Myocyte (in vitro differentiated cells): ENCODE measurements at places on chromosomes 6 and 20. TPM values are rescaled to one million over a fixed set of nuclear protein-coding genes. Genes with fewer than 3 reads are reported as not detected.
A peak's percentile ranks its signal among the peaks of the same experiment; 100 is the strongest.

GRCh38 chr6:82088978-82089771 lies 158.4 kb downstream of the IBTK start:
- DNase-seq: peak; percentile 16

- DNase-seq: peak; percentile 22
Observed at GRCh38 chr6:97085772-97086171, 161.2 kb downstream of the KLHL32 start.

DNA sequence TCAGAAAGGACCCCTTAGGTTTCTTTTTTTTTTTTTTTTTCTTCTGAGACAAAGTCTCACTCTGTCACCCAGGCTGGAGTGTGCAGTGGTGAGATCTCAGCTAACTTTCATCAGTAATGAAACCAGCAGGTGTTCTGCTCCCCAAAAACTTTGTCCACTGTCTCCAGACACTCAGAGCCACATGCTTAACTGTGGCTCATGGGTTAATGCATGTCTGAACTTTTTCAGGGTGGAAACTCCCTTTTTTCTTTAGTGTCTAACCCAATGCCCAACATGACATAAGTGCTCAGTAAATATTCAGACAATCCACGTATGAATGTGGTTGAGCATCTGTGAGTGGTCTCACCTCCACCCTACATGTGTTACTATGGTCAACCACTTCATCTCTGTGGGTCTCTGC lies 45.4 kb downstream of the MYB start:
- DNase-seq: no peak

- no peak for DNase-seq
Observed at GRCh38 chr20:59958626-59959025, 403 bp downstream of the CDH26 start.

GRCh38 chr6:159844737-159845645 lies 44.9 kb downstream of the PNLDC1 start:
- DNase-seq: no peak

DNA sequence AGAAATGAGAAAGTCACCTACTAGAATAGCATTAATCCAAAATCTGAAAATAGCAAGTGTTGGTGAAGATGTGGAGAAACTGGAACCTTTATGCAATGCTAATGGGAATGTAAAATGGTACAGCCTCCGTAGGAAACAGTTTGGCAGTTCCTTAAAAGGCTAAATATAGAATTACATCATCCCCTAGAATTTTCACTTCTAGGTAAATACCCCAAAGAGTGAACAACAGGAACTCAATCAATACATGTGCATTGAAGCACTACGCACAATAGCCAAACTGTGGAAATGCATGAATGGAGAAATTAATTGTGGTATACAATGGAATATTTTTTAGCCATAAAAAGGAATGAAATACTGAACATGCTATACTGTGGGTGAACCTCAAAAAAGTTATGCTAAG lies 982.0 kb upstream of the FLRT3 start:
- DNase-seq: no peak

DNA sequence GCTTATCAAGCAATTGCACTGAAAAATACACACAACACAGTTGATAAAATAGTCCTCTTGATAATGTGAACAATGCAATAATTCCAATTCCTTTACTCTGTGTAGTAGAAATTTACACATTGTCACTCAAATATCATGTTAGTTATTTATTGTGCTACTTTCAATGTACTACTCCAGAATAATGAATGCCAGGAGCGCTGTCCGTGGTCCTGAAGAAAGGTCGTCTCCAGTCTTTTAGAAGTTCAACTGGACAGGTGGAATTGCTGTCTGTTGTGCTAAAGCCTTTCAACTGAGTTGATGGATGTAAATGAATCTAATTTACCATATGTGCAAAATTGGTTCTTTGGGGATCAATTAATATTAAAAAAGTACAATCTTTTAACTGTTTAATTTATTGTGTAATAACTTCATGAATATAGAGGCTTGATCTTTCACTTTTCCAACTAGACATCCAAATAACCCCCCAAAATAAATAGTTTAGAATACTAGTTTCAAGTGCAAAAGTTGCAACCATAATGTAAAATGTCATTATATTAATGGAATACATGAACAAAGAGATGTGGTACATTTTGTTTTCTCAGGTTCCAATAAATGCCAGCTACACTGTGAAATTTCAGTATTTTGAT lies 3.2 kb downstream of the GRIK2 start:
- DNase-seq: peak; percentile 87

GRCh38 chr6:28384143-28384533 lies 15.4 kb downstream of the ZSCAN12 start:
- no peak for DNase-seq

GRCh38 chr6:13454286-13455221 lies 32.8 kb downstream of the GFOD1 start:
- DNase-seq: peak; percentile 87

DNA sequence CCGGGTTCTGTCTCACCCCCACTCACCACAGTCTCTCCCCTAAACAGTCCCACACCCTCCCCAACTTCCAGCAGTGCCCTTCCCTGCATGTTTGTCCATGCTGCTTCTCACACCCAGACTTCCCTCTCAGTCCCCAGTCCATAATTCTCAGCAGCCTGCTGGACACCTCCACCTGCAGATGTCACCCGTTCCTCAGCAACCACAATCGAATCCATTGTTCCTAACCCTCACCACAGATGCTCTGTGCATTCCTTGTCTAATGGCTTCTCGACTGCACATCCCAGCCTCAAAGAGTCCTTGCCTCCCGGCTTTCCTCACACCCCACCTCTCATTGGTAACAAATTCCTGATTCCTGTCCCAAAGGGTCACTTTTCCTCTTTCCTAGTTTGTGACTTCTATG lies 55.6 kb downstream of the GOPC start:
- no peak for DNase-seq

DNA sequence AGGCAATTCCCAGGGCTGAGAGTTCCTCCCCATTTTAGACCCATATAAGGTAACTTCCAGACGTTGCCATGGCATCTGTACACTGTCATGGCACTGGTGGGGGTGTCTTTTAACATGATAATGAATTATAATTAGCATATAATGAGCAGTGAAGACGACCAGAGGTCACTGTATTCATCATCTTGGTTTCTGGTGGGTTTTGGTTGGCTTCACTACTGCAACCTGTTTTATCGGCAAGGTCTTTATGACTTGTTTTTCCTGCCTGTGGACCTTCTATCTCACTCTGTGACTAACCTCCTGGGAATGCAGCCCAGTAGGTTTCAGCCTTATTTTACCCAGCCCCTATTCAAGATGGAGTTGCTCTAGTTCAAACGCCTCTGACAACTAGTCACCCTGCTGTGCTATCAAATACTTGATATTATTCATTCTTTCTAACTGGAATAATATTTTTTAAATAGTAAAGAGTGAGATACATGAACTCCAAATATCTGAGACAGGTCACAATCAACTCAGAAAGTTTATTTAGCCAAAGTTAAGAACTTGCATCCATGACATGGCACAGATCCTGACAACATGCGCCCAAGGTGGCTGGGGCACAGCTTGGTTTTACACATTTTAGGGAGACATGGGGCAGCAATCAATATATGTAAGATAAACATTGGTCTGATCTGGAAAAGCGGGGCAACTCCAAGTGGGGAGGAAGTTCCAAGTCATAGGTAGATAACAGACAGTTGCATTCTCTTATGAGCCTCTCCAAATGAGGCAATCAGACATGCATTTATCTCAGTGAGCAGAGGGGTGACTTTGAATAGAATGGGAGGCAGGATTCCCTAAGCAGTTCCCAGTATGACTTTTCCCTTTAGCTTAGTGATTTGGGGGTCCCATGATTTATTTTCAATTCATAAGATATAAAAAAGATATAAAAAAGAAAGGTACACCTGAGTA lies 1.2 kb upstream of the UFL1 start:
- DNase-seq: peak; percentile 3

DNA sequence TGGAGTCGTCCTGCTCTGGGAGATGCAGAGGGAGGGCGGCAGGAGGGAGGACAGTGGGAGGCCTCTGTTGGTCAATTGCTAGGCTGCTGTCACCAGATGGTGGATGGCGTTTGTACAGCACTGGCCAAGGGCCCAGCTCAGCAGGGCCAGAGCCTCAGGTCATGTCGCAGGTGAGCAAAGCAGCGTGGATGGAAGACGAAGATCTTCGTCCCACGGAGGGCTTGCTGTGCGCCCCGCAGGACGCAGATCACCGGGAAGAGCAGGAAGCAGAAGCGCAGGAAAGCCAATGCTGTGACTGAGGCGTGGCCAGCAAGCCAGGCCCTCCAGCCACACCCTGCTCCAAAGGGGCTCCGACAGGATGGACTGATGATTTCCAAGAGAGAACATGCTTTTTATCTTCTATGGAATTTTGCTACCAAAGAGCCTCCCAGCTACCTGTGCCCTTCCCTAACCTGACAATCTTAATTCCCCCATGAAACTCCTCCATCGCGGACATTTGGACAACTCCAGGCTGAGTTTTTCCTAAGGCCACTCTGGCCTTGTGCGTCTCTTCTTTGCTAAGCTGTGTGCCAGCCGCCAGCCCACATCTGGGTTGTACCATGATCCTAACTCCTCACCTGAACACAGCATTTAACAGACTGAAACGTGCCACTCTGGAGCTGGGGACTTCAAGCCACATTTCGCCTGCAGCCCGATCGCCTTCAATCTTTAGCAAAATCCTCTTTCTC lies 3.5 kb upstream of the SLCO4A1 start:
- no peak for DNase-seq

GRCh38 chr6:157690441-157691210 lies 132.4 kb upstream of the SNX9 start:
- peak; percentile 47 for DNase-seq

GRCh38 chr6:25177500-25178028 lies 101.6 kb upstream of the CARMIL1 start:
- DNase-seq: peak; percentile 16

DNA sequence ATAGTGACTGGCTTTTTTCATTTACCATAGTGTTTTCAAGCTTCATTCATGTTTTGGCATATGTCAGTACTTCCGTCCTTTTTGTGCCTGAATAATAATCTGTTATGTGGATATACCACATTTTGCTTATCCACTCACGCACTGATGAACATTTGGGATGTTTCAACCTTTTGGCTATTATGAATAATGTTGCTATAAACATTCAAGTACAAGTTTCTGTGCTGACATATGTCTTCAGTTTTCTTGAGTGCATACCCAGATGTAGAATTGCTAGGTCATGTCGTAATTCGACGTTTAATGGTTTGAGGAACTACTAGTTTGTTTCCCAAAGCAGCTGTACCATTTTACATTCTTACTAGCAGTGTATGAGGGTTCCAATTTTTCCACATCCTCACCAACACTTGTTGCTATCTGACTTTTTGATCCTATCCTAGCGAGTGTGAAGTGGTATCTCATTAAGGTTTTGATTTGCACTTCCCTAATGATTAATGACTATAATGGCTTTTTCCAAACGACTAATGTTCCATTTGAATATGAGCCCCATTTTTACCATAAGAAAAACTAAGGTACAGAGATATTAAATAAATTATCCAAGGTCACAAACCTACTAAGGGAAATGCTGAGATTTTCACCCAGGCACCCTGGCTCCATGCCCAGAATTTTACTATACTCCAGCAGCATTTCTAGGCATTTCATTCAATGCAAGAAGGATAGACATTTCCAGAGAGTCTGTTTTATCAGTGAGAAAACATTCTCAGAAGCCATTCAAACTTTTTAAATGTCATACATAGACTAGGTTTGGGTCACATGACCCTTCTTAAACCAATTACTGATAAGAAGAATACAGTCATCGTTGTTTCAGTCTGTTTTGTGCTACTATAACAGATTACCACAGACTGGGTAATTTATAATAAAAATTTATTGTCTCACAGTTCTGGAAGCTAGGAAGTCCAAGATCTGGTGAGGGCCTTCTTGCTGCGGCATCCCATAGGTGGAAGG lies 71.1 kb upstream of the RUNX2 start:
- DNase-seq: no peak

- peak; percentile 45 for DNase-seq
Observed at GRCh38 chr20:63509088-63509564, 10.2 kb upstream of the EEF1A2 start.

GRCh38 chr6:29656798-29657197 lies at the start of gene MOG:
Gene MOG, plus strand, starts transcription at chr6:29657092. Its CDS starts 118 bp downstream, at chr6:29657210.
- DNase-seq: no peak

GRCh38 chr6:169215201-169215681 lies 38.4 kb downstream of the THBS2 start:
- DNase-seq: peak; percentile 22

- DNase-seq: no peak
Observed at GRCh38 chr20:62745279-62745951, 36.8 kb downstream of the NTSR1 start.

DNA sequence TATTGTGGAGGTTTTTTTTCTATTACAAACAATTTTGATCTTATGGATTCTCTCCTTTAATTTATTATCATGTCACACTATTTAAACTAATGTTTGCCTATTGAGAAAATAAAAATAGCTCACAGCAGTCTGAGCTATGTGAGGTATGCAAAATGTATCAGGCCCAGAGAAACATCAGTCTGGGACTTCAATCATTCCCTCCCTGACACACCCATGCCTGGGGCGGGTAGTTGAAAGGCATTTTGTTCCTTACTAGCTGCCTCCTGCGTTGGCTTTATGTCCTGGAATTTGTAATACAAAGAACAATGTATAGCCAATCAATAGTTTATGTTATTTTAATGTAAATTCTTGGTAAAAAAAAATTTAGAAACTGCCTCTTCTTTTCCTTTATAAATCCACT lies 403.3 kb downstream of the EPM2A start:
- peak; percentile 26 for DNase-seq

GRCh38 chr6:72102561-72102960 lies 216.2 kb downstream of the RIMS1 start:
- DNase-seq: no peak

GRCh38 chr20:45211569-45212474 lies 5.0 kb downstream of the SEMG1 start:
- no peak for DNase-seq

- DNase-seq: no peak
Observed at GRCh38 chr6:12442455-12442854, 152.3 kb downstream of the EDN1 start.

- DNase-seq: peak; percentile 17
Observed at GRCh38 chr6:52454556-52454955, 34.4 kb downstream of the EFHC1 start.

- DNase-seq: no peak
Observed at GRCh38 chr6:38637756-38638155, 2.0 kb downstream of the BTBD9 start.

DNA sequence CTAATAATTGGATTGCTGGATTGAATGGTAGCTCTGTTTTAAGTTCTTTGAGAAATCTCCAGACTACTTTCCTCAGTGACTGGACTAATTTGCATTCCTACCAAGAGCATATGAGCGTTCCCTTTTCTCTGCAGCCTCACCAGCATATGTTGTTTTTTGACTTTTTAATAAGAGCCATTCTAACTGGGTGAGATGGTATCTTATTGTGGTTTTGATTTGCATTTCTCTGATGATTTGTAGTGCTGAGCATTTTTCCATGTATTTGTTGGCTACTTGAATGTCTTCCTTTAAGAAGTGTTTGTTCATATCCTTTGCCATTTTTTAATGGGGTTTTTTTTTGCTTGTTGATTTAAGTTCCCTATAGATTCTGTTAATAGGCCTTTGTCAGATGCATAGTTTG lies 94.7 kb upstream of the AHI1 start:
- no peak for DNase-seq

Gene CSTF1
- total RNA-seq: 42.3 and 45.5 TPM in 2 replicates

Gene TMC2
- total RNA-seq: not detected in 2 replicates

Gene PERP
- total RNA-seq: 0.42 and 0.70 TPM in 2 replicates

Gene C20orf144
- 0.24 TPM in 1 of 2 replicates, not detected in the other for total RNA-seq

Gene TINAG
- 0.72 TPM in 1 of 2 replicates, not detected in the other for total RNA-seq

Gene BPIFB1
- total RNA-seq: not detected in 2 replicates

Gene HSPA1L
- total RNA-seq: 2.6 and 3.6 TPM in 2 replicates

Gene UNC93A
- not detected in 2 replicates for total RNA-seq

Gene GSTA4
- 40.1 and 40.6 TPM in 2 replicates for total RNA-seq

Gene FRK
- 8.9 and 10.1 TPM in 2 replicates for total RNA-seq
